ENCODE measurements at places on chromosomes 3 and 15. TPM values are rescaled to one million over a fixed set of nuclear protein-coding genes. Genes with fewer than 3 reads are reported as not detected.

- no peak for DNase-seq
Measured at GRCh38 chr3:63943678-63944077, 31.5 kb upstream of the SCAANT1 start.

DNA sequence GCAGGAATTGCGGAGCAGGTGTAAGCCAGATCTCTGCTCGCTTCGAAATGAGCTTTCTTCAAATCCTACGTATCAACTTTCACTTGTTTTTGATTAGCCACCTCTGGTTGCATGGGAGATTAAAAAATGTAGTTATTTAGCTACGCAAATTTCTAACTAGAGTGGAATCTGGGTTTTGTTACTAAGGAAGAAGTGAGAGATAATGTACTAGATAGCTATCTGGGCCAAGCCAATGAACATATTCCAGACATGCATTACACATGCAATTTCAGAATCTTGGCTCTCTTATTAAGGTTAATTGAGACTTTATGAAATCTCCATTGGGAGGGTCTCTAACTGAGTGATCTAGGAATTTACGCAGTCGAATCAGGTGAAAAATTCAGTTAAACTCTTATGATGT, 765.7 kb downstream of the DIPK2A start:
- DNase-seq: no peak

DNA sequence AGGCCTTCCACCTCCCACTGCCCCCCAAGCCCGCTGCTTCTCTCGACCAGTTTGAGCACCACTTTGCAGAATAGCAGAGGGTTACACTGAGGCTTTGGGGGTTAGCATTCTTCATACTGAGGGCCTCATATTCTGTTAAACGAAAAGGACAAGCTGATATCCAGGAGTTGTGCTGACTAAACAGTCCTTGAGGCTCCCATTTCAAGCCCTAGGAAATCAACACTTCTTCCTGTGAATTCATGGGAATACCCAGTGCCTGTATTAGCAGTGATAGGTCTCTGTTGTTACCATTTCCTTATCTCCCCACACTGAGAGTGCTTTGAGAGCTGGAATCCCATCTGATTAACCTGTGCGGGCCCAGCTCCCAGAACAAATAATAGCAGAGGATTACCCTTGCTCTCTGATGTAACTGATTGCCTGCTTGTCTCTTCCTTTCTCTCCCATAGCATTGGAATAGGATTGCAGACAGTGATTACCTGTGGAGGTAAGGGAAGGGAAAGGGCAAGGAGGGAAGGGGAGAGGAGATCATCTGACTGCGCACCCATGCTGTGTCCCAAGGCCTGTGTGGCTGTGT, 930 bp downstream of the FBXW12 start:
- no peak for DNase-seq

- no peak for DNase-seq
Measured at GRCh38 chr15:22968366-22968765, 11.8 kb downstream of the CYFIP1 start.

DNA sequence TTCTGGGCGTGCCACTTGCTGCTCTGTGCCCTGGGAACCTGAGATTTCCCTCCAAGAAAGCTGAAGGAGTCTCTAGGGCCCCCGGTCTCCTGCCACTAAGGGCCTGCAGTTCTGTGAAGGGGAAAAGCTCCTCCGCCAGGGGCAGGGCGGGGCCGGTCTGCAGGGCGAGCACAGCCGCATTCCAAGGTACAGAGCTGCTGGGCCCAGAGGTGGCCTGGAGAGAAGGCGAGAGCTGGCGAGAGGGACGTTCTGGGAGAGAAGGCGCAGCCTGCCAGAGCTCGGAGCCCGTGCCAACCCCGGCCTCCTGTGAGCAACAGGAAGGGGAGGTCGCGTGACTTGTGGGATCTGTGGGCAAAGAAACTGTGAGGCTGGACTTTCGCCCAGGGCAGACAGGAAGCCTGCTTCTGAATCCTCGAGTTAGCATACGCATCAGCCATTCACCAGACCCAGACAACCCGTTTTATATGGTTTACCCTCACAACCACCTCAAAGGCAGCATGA, 500.4 kb downstream of the SHQ1 start:
- DNase-seq: peak; percentile 70

Gene FGF12
- 450 TPM for total RNA-seq

GRCh38 chr15:67157521-67158252, 92.3 kb downstream of the SMAD3 start:
- DNase-seq: no peak

DNA sequence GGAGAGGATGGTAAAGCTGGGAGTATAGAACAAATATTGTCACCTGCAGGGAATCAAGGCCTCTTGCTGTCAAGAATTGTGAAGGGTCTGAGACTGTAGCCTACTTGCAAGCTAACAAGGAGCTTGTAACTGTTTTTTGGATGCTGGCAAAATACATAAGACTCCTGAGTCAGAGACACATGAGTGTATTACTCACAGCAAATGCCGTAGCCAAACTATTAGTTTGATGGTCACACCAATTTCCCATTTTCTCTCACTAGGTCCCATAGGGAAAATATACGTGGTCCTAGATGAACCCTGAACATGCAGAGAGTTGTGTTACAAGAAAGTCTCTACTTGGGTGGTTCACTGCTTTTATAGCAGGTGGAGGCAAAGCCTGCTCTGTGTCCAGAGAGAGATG, 44.7 kb upstream of the LIPC start:
- no peak for DNase-seq

DNA sequence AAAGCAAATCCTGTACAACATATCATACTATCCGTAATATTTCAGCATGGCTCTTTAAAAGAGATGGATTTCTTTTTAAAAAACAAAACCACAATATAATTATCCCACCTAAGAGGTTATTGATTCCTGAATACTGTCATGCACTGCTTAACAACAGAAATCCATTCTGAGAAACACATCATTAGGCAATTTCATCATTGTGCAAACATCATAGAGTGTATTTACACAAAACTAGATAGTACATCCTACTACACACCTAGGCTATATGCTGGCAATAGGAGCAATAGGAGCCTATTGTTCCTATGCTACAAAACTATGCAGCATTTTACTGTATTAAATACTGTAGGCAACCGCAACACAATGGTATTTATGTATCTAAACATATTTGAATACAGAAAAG, 242.0 kb downstream of the NEK10 start:
- no peak for DNase-seq

DNA sequence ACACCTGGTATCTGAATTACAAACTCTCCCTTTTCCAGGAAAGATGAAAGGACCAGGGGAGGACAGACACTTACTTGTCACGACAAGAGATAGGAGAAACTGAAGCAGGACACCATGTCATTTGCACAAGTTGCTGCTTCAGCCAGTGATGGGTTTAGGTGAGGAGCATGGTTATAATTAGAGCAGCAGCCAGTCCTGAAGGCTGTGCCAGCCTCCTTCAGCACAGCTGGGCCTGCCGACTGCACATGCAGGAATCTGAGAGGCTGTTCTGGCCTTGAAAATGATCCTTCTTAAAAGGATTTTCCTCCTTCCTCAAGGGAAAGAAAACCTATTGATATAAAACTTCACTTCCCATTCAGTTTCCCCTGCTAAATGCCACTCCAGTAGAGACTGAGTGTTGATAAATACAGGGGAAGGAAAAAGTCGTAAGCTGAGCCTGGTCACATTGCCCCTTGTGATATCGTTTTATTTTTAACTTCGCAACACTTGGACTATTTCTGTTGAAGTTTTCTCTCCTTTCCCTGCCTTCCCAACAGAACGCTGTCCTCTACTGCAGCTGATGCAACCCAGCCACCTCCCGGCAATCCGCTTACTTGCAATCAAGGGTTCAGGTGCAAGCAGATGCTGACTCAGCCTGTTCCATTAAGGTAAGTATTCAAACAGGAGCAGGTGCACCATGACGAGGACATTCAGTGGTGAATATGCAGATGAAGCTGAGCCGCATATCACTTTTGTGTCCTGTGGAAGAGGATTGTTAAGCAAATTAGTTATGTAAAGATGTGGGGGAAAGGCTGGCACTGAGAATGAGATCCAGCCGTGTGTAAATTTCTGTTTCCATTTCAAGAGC, at the start of gene FBXO40:
Gene FBXO40 (plus strand): TSS at position 524 of the 847 bp plus-strand sequence. CDS start 27,197 bp downstream, outside the sequence.
- DNase-seq: peak; percentile 61

DNA sequence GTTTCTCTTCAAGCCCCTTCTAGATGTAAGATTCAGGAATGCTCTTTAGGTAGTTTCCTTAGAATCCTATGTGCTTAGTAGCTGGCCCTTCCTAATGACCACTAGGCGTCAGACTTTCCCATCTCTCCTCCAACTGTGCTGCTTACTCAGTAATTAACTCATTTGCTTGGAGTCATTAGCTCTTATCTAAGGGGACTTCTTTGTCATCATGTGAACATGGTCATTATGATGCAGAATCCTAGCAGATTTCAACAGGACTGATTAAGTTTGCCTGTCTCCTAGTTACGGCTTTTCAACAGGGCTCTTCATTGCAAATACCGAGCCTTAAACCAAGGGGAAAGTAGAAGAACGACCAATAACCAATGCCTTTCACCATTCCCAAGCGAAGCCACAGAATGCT, 46.4 kb downstream of the GJD2 start:
- no peak for DNase-seq

DNA sequence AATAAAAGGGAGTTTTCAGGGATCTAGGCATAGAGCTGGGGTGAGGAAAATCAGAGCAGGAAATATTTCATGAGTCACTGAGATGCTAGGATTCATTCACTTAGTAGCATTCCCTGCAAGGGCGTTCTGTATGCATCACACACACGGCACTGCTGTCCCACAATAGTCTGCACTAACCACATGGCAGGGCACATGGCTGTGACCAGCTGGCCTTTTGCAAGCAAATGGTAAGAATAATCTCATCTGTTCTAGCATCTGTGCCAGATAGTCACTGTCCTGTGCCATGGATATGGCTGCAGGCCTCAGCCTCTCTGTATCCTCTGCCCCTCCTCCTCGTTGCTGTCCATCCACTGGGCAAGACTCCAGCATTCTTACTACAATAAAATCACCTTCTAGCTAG, 37.8 kb downstream of the BOC start:
- DNase-seq: no peak

DNA sequence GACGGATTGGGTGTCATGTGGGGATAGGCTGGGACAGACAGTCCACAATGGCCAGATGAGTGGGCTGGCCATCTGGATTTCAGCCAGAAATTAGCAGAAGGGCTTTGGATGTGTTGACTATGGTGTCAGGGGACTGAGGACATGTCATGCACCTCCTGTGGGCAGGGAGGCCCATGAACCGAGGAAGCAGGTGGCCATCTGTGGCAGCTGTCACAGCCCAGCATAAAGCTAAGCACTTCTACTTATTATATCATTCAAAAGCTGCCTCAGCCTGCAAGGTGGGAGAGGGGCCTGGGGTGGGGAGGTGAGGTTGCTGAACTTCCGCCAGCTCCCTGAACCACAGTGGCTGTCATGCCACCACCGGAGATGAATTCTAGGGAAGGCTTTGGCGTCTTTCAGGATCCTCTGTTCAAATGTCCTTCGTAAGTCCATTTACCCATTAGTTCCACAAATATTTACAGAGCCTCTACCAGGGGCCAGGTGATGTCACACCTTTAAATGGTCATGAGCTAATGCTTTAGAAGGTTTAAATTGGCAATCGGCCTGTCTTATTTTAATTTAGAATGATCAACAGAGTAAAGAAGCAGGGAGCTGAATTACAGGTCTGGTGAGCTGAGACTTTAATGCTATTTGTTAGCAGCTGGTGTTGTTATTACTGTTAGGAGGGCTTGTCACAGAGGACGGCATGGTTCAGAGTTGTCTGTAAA, 23.6 kb upstream of the CAV3 start:
- DNase-seq: no peak

Gene GMNC
- total RNA-seq: 4.3 TPM

GRCh38 chr3:134928819-134929218, 133.8 kb downstream of the EPHB1 start:
- no peak for DNase-seq

- no peak for DNase-seq
Measured at GRCh38 chr3:150495563-150496168, 50.6 kb downstream of the SERP1 start.

Gene GPR87
- not detected for total RNA-seq

DNA sequence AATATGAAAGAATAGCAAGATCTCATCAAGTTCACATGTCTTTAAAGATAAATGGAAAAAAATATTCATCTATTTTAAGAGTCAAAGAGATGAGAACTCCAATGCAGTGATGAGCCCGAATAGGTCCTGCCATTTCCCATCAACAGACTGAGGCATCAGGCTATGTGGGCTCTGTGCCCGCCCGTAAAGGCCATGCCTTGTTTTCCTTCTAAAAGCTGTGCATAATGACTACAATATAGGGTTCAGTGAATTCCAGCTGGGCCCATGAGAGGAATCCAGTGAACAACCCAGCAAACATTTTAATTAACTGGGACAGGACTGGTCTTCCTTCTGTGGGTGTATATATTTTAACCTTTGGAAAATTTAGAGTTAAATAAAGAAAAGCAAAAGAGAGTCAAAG, 44.6 kb downstream of the RASGRP1 start:
- no peak for DNase-seq

Measured in left ventricle myocardium superior (tissue), 1 donor.